ENCODE measurements at places on chromosomes 11 and 22.

DNA sequence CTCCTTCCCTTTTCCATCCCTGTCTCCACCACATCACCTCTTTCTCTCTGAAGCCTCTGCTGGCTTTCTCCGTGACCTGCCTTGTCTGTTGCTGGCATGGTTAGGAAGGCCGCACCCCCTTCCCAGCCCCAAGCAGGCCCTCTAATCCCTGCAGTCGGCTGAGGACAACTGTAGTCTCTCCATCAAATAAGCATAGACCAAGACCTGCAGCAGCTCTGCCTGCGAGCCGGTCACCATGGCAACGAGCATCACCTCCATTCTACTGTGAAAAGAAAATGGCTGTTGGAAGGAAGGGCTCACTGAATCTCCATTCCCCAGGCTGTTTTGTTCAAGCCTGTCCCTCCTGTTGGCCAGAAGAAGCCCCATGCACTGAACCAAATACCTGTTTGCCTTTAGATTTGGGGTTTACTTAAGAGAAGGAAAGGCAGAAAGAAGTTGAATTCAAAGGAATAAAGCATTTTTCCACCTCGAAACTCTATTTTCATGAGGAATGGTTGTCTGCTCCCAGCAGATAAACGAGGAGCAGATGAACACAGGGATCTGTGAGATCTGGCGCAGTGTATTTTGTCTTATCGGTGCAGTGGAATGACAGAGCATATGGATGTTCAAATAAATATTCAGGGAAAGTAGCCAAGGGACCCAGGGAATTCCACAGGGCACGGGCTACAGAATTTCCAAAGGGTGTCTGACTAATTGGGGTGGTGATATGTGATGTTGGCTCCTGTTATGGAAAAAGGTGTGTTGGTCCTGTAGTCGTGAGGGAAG is 113.1 kb upstream of the TTC12 start:
- no peak for DNase-seq

DNA sequence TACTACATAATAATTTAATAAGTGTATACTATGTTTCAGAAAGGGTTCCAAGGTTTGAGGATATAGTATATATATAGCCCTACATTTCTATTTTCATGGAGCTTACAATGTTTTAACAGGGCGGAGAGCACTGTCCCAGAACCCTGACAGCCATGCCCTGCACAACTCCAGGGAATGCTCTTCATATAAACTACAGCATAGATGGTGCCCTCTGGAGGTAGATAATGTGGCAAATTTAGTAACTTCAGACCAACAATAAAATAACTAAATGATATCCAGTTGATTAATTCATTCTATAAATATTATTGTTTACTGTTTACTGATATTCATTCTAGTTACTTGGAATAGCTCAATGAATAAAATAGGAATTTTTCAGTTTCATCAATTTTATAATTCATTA is 693.7 kb upstream of the CCDC179 start:
- DNase-seq: no peak

- no peak for DNase-seq
These were observed 68.3 kb downstream of the NCAPD3 start for GRCh38 chr11:134155456-134155855.

DNA sequence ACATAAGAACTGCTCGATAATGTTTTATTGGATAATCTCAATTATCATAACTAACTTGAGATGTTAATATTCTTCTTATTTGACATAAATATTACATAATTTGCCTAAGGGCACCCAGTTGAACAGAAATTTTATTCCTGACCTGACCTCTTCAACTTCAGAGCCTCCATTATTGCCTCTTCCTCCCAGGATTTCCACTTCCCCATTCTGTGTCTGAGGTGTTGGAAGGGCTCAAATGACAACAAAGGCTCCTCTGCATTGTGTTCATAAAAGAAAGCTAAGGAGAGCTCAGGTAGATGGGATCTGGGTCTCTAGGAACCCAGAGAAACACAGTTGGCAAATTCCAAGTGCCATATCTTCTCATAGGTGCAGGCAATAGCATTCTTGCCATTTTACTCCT is 61.2 kb upstream of the ARHGAP20 start:
- no peak for DNase-seq

- no peak for DNase-seq
These were observed 718.9 kb downstream of the BRD1 start for GRCh38 chr22:49108636-49109315.

DNA sequence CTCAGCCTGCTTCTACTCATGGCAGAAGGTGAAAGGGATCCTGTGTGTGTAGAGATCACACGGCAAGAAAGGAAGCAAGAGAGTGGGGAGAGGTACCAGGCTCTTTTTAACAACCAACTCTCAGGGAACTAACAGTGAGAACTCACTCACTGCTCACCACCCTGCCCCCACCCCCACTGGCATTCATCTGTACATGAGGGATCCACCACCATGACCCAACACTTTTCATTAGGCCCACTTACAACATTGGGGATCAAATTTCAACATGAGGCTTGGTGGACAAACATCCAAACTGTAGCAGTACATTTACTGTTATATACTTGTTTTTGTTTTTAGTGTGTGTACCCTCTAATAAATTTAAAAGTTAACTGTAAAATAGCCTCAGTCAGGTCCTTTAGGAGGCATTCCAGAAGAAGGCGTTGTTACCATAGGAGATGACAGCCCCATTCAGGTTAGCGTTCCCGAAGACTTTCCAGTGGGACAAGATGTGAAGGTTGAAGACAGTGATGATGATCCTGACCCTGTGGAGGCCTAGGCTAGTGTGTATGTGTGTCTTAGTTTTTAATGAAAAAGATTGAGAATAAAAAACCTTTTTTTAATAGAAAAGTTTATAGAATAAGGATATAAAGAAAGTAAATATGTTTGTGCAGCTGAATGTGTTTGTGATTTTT is 11.3 kb downstream of the CUL5 start:
- no peak for DNase-seq

GRCh38 chr11:103910721-103911120 is 125.7 kb upstream of the DDI1 start:
- no peak for DNase-seq

DNA sequence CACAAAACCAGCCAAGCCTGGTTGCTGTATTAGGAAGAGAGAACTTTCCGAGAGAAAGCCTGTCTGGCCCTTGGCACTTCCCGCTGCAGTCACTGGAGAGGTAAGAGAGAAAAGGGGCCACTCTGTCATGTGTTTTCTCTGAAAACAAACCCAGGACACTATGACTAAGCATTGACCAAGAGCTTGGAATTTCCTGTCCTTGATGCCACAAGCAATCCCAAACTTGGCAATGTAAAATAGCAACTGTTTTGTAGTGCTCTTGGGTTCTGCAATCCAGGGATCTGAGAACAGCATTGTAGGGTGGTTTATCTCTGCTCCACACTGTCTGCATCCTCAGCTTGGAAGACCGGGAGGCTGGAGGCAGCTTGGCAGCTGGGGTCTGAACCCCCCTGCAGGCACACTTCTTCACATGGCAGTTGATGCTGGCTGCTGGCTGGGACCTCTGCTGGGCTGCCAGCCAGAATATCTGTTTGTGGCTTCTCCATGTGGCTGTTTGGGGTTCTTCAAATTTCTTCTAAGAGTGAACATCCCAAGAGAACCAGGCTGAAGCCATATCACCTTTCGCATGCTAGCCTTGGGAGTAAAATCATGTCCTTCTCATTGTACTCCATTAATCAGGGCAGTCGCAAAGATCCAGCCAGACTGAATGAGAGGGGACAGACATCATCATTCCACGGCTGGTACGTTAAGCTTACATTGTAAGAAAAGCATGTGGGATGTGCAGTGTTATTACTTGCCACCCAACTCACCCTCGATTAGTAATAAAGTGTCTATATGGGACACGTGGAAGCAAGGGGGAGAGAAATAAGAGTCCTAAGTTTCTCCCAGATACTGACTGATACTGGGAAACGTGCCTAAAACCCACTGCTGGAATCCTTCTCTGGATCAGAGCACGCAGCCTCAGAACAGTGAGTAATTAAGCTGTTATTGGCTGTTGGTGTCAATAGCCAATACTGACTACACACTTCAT is 537.4 kb upstream of the B3GAT1 start:
- DNase-seq: no peak

DNA sequence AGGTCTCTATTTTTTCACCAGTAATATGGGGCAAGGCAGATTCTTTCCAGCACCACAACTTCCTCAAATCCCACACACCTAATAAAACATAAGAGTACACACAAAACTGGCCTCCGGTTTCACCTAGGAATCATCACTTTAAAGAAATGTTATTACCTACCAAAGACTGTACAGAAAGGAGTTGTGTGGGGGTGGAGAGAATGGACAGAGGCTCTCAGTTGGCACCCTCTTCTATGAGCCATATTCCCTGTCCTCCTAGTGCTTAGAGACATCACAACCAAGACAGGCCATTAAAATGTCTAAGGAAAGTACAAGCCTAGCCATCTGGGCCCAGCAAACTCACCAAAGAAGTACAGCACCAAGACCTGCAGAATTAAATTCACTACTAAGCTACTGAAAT is 56.1 kb downstream of the RBFOX2 start:
- DNase-seq: no peak

- DNase-seq: no peak
These were observed 16.0 kb upstream of the EFCAB6 start for GRCh38 chr22:43827926-43828724.

- no peak for DNase-seq
These were observed 39.1 kb upstream of the POU2AF2 start for GRCh38 chr11:111206472-111206871.

- no peak for DNase-seq
These were observed 7.6 kb downstream of the DDIAS start for GRCh38 chr11:82909015-82909640.

DNA sequence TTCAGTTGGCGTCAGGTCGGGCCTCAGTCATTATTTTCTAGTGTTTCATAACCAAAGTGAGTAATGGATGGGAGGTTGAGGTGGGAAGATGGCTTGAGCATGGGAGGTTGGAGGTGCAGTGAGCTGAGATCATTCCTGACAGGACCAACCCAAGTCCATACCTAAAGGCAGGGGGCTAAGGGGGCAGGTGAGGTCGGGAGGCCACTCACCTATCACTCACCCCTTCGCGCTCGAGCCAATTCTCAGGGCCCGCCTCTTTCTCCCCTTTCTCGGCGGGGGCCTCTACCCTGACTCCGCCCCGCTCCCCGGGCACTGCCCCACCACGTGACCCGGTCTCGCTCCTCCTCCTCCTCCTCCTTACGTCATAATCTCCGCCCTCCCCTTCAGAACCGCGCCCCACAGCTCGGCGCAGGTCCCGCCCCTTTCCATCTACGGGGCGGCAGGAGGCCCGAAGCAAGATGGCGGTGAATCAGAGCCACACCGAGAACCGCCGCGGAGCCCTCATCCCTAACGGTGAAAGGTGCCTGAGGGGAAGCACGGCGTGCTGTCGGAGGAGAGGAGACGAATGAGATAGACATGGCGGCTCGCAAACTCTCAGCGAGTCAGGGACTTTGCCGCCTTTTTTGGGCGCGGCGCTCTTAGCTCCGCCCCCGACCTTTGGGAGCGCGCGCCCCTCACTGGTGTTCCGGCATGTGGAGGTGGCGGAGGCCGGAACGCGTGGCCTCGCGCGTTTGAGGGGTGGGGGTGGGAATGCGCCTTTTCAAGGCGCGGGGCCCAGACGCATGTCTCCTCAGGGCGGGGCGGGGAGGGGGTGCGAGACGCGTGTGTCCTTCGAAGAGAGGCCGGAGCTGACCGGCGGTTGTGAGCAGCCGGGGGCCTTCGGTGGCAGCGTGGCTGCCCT is at the start of gene WBP2NL:
TSS of gene WBP2NL (plus strand) at position 428 of the 901 bp plus-strand sequence. CDS start at position 459, 31 bp downstream.
- peak; percentile 93 for DNase-seq

GRCh38 chr22:44459041-44459440 is 39.0 kb downstream of the RTL6 start:
- no peak for DNase-seq

DNA sequence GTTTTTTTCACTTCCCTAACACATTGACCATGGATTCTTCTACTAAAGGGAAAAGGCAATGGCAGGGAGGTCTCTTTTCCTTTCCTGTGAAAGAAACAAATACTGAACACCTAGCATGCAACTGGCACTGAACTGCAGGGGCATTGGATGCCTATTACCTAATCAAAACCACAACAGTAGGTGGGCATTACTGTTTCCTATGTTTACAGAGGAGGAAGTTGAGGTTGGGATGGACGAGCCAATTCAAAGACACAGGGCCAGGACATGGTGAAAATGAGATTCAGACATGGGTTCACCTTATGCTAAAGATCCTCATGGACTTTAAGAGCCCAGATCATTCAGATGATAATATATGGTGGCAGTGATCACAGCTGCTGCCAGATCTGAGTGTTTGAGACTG is 407.0 kb downstream of the MIAT start:
- DNase-seq: no peak

GRCh38 chr11:31958076-31958735 is 132.7 kb upstream of the RCN1 start:
- DNase-seq: peak; percentile 61

- DNase-seq: peak; percentile 26
These were observed 8.6 kb downstream of the INPPL1 start for GRCh38 chr11:72233056-72233772.

DNA sequence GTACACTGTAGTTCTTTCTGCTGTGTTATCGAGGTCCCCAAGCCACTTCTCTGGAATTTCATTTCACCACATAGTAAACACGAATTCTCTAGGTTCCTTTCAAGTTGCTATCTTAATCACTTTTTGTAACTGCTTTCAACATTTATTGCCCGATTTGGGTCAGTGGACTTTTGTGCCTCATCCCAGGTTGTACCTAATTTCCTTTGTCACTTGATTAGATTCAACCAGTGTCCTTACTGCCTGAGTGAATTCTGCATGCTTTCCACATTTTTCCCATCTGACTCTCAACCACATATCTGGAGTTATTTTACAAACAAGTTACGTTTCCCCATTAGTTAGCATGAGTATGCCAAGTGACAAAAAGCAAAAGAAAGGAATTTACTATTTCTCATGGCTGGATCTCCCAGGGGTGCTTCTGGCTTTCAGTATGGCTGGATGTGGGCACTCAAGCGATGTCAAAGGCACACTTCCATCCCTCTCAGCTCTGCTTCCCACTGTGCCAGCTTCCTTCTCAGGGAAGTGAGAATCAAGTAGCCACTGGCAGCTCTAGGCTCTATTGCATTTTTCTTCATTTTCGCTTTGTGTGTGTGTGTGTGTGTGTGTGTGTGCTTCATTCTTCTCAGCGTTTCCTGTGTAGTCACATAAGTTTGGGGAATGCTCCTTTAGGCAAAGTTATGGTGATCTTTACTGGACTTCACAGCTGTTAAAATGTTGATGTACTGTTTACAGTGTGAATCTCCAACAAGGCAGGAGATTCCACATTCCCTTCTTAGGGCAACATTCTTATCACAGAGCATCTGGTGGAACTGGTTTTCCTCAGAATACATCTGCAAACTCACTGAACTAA is 128.9 kb downstream of the DBX1 start:
- no peak for DNase-seq

DNA sequence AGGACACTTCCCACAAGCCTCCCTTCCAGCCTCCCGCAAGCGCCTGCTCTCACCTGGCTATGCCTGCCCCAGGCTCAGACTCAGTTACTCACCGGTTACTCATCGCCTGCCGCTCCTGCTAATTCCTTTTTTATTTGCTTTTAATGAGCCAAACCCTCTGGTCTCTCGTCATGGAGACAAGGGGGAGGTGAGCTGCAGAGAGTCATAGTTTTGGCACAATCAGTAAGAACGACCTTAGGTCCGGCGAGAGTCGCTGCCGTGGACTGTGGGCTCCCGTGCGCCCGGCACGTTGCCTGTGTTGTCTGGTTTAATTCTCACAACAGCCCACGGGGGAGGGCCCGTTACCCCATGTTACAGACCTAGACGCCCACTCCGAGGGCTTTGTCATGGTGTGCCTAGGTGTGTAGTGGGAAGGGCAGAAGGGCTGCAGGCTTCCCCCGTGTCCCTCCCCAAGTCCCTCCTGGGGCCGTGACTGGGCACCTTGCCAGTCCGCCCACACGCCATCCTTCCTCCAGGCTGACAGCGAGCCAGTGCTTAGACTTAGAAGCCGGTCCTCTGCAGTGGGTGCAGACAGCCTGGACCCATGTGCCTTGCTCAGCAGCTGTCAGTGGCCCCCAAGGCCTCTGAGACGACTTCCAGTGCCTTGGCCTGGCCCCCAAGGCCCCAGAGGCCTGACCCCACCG is 42.2 kb downstream of the WNT7B start:
- no peak for DNase-seq

Data from activated CD4-positive, CD25-positive, alpha-beta regulatory T cell treated with anti-CD3 and anti-CD28 coated beads, Interleukin-2, amount 50 U/mL, for 72 hours (primary cell).